ENCODE measurements at places on chromosomes 7 and 10.

DNA sequence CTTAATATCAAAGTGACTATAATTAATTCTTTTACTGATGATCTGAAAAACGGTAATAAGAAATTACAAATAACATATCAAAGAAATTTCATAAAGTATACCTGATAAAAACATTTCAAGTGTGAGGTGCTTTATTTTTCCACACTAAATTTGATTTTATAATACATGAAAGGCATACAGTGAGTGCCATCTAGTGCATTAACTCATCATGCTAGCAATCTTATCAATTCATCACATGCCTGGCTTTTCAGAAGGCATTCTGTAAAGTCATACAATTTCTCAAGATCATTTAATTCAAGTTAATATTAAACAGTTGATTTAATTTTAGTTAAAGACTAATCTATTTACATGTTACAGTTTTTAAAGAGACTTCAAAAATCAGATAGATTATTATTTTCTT lies 1020.9 kb downstream of the GATA3 start:
- no peak for DNase-seq

DNA sequence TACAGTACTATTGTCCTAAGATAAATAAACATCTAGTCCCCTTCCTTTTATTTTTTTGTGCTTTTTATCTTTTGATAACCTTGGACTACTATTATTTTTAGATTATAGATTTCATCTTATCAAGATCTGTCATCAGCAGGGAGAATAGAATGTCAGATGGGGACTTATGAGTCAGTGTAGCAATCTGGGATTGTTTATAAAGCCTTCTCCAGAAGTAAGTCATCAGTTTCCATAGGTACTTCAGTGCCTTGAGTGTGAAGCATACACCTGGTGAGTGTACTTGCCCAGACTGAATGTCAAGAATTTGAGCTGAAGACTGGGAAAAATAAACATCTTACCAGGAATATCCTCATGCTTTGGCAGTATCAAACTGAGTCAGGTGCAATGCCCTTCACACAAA lies 2.1 kb downstream of the CASD1 start:
- DNase-seq = no peak

DNA sequence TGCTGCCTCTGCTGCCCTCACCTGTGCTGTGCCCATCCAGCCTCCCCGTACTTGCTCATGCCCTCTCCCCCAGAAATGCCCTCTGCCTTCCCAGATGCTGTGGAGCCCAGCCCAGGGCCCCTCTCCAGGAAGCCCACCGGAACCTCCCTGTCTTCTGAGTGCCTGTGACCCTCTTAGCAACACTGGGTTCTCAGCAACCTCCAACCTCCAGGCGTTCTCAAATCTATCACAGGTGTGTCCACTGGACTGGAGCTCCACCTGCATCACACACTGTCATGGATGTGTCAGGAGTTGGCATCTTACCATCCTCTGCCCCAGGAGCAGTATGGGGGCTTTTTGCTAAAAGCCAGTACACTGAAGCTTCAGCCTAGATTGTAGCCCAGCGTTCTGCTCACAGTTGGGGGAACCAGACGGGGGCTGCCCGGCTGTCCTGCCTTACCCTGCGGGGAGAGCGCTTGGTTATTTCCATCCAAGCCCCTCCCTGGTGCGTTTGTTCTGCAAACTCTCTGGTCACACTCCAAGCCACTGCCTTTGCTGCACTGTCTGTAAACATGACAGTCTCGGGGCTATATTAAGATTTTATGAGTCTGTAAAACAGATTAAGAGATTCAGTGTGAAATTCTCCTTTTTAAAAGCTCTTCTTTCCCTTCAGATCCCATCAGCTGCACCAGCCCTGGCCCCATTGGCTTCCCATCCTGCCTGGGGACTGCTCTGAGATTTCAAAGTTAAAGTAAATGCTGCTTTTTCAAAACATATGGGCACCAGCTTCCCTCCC lies 71.3 kb upstream of the CPXM2 start:
- no peak for DNase-seq

- no peak for DNase-seq
Observed at GRCh38 chr7:108235451-108236061, 105.4 kb upstream of the LAMB4 start.

GRCh38 chr10:128007056-128007455 lies 100.2 kb downstream of the PTPRE start:
- DNase-seq = no peak

DNA sequence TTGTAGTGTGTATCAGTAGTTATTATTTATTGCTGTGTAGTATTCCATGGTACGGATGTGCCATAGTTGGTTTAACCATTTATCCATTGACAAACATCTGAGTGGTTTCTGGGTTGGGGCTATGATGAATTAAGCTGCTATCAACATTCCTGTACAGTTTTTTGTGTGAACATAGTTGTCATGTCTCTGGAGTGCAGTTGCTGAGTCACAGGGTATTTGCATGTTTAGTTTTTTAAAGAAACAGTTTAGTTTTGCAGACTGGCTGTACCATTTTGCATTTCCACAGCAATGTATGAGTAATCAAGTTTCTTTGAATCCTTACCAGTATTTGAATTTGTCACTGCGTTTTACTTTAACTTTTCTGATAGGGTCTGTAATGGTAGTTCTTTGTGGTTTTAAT lies 516.7 kb upstream of the CELF2 start:
- DNase-seq = no peak

- no peak for DNase-seq
Observed at GRCh38 chr10:93060887-93061593, 442 bp downstream of the CYP26C1 start.

DNA sequence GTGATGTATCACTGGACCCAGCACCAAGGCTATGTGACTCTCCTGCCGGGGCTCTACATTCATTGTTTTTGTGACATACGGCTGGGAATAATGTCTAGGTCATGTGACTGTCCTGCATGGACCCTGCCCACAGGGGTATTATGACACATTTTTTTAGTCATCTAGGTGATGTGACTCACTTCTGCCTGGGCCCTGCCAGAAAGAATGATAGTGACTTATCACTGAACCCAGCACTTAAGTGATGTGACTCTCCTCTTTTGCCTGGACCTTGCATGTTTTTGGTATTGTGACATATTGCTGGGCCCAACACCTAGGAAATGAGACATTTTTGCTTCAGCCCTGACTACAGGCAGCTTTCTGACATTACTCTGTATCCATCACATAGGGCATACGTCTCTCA lies 51.1 kb upstream of the ZNF107 start:
- no peak for DNase-seq

- no peak for DNase-seq
Observed at GRCh38 chr7:151322906-151323305, 18.7 kb upstream of the NUB1 start.

DNA sequence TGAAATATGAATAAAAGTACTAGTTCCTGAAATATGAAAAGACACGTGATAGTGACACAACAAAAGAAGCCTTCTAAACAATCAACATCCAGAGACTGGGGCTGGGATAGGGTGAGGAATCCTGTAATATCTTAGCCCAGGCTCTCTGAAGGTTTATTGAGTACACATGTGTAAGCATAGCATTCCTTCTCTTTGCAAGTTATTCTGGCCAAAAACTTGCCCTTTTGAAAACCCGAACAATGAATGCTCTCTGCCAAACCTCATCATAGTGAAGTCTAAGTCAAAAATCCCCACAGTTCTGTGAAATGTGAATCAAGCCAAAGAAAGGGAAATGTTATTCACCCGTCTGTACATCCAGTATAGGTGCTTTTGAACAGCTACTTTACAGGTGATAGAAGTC lies 11.6 kb downstream of the SEMA3D start:
- DNase-seq = no peak

DNA sequence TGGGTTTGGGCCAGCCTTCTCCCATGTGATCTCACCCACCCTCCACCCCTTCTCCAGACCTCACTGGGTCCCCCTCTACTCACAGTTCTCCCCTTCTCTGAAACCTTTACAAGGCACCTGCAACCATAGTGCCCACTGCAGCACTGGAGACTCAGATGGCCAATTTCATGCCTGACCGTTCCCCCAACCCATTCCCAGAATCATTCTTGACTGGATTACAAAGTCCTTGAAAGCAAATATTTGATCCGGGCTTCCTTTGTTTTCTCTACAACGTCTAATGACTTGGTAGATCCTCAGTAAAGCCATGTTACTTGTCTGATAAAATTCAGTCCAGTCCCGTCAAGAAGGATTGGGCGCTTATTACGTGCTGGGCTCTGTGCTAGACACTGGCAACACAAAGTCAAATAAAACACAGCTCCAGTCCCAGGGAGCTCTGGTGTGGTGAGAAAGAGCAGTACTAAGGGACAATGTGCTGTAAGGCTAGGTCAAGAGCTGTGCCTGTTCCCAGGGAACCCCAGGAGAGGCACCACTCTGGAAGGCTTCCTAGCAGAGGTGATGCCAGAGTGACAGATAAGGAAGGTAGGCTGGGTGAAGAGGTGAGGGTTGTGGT lies 36.5 kb downstream of the SH3PXD2A start:
- DNase-seq = no peak

GRCh38 chr7:106284714-106285050 lies at the start of gene NAMPT:
Gene NAMPT, minus strand, starts transcription at chr7:106284983. Its CDS starts 99 bp downstream, at chr7:106284884.
- DNase-seq = no peak

DNA sequence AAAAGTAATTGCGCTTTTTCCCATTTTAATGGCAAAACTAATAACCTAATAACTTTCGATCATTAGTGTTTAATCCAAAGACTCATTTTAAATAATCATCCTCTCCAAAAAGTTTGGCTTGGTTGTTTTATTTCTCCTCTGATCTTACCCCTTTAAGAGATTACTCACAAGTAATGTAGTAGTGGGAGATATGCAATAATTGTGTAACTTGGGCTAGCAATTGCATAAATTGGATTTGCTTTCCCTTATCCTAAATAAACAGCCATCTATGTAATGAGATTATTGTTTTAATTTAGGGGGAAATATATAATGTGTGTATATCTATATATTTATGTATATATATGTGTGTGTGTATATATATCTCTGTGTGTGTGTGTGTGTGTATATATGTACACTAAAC lies 82.5 kb downstream of the RNLS start:
- no peak for DNase-seq

- DNase-seq = no peak
Observed at GRCh38 chr10:61943674-61944378, 42.3 kb downstream of the ARID5B start.

GRCh38 chr10:50512214-50512595 lies 111.6 kb downstream of the SGMS1 start:
- DNase-seq = no peak

DNA sequence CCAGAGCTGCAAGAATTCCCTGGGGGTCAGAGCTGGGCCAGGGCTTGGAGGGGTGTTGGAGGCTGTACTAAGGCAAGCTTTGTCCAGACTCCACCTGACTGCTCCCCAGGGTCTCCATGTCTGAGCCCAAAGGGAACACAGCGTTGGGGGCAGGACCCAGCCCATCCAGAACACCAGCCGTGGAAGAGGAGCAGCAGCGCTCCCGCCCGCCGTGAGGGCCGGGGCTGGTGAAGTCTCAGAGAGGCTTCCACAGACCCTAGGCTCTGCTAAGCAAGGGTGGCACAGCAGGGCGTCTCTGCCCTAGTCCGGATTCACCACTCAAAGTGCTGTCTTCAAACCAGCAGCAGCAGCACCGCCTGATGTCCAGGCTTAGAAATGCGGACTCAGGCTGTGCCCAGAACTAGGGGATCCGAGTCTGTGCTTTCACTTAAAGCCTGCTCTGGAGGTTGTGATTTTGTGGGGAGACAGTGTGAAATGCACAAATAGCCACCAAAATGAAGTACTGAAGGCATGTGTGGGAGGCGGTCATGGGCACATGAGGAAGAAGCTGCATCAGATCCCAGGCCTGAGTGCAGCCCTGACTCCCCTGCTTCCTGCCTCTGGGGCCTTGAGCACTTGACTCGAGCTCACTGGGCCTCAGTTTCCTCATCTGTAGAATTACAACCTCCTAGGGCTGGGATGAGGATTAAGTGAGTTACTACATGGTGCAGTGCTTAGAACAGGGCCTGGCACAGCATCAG lies 16.6 kb upstream of the AQP1 start:
- DNase-seq = peak; percentile 55

- no peak for DNase-seq
Observed at GRCh38 chr7:36509962-36510361, 120.3 kb downstream of the ANLN start.

DNA sequence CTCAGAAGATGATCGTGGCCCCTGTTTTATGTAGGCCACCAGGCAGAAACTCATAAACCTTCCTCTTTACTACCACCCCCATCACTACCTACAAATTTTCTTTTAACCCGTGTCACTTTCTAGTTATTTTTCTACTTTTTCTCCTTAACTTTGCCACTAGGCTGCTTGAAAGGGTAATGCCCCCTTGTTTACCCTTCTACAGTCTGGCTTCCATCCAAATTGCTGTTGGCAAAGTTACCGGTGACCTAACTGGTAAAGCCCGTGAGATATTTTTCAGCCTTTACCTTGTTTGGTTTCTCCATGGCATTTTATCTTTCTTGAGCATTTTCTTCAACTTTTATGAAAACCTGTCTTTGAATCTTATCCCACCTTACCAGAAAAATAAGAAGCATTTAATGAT lies 153.0 kb downstream of the WNT2 start:
- no peak for DNase-seq

DNA sequence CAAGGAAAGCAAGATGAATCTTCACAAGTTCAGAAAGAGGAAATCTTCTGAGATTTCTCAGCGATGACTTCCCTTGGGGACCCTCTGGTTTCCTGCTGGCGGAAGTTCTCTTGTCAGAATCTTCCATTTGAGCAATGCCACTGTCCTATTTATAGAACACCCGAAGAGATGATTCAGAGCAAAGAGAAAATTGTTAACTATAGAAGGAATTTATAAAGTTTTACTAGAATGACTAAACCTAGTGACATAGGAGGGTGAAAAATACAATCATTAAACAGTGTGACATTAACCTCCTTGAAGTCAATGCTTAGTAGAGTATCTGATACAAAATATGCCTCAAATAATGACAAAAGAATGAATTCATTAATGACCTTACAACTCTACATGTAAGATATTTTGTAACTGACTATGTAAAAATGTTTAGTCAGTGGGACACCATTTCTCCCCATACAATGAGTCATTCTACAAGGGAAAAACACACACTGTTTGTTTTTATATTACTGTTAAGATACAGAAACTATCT lies 206.5 kb upstream of the CNTNAP2 start:
- no peak for DNase-seq

DNA sequence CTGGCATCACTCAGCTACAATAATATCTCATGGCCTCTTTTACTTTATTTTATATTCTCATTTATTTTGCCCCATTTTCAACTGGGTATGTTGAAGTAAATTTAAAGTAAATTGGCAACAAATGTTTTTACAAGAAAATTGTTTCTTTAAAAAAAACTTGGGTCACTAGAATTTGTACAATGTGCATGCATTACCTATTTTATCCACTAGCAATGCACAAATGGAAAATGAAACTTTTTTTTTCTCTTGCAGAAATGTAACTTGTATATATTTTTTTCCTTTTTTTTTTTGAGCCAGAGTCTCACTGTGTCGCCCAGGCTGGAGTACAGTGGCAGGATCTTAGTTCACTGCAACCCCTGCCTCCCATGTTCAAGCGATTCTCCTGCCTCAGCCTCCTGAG lies 10.3 kb upstream of the H2AZ2 start:
- no peak for DNase-seq

GRCh38 chr7:3370068-3370830 lies 69.2 kb downstream of the SDK1 start:
- DNase-seq = no peak

All from iPS-NIHi11 (cell line).